Suppressor macrophage treated with lipopolysaccharide for 1 hour (primary cell): ENCODE measurements at places on chromosomes 6 and 20.

DNA sequence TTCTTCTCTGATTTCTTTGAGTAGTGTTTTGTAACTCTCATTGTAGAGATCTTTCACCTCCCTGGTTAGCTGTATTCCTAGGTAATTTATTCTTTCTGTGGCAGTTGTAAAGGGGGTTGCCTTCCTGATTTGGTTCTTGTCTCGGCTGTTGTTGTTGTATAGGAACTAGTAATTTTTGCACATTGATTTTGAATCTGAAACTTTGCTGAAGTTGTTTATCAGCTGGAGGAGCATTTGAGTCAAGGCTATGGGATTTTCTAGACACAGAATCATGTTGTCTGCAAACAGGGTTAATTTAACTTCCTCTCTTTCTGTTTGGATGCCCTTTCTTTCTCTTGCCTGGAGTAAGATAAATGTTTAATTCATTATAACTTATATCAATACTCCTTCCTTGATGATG lies 86.4 kb downstream of the OLIG3 start:
- DNase-seq, result no peak

DNA sequence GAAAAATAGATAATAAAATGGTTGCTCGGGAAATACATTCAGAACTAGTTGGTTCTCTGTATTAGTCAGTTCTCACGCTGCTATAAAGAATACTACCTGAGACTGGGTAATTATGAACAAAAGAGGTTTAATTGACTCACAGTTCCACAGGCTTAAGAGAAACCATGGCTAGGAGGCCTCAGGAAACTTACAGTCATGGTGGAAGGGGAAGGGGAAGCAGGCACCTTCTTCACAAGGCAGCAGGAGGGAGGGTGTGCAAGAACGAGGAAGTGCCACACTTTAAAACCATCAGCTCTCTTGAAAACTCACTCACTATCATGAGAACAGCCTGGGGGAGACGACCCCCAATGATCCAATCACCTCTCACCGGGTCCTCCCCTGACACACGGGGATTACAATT lies 24.2 kb upstream of the SNX9 start:
- no peak for DNase-seq

- no peak for DNase-seq
Measured at GRCh38 chr6:143701349-143702234, 23.8 kb downstream of the PHACTR2 start.

DNA sequence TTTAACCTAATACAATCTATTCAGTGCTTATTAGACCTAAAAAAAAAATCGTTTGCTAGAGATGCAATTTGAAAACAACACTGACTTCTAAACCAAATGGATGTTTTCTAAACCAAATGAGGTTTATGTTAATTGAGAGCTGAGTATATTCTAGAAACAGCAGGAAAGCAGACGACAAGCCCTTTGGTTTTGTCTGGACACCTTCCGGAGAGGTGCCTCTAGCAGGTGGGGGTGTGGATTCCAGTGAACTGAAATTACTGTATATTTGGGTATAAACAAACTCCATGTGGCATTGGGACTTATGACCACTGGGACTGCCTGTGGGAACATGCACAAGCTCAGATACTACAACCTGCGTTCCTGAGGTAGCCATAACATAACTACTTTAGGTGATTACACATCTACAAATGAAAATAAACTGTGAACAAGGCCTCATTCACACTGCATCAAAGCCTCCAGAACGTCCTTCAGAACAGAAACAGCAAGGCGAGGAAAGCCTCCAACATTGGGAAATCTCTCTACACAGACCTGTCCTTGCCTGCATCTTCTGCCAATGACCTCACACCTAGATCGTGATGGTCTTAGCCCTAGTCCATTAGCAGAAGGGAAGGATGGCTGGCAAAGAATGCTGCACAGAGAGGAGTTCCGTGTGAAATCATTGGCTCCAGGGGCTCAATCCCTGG lies 206.8 kb upstream of the FOXQ1 start:
- no peak for DNase-seq

DNA sequence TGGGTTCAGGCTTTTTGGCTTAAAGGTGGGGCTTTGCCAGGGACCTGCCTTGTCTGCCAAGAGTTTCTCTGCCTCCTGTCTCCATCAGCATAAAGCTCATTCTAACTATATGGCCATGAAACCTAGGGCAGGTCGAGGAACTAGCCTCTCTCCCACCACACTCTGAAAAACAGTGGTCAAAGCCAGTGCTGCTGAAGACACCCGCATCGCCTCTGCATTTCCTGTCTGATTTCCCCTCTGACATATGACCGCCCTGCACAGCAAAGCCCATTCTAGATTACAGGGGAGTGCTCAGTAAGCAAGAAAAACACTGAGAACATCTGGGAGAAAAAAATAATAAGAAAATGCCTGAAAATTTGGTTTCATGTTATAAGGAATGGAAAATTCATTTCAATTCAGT lies 573.6 kb downstream of the PRKN start:
- peak; percentile 68 for DNase-seq

DNA sequence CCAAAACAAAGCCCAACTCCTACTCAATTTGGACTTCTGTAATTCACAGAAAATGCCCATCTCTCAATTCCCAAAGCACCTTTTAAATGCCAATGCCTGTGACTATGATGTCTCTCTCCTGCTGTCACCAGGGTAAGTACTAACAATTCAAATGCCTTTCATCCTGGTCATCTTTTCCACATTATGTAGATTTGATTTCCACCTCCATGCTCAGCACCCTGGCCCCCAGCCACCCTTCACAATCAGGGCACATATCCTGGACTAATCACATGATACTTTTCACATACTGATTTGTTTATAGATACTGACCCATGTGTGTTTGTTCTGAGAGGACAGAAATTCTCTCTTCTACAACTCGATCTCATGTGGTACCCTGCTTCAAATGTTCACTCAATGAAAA lies 236.3 kb downstream of the PTPRK start:
- DNase-seq, result no peak
